ENCODE measurements at places on chromosomes 6 and 20. TPM values are rescaled to one million over a fixed set of nuclear protein-coding genes. Genes with fewer than 3 reads are reported as not detected.

GRCh38 chr6:143877584-143878271, 13.5 kb downstream of the ZC2HC1B start:
- no peak for DNase-seq

- DNase-seq = no peak
These were observed 34.0 kb downstream of the RSPO4 start for GRCh38 chr20:967796-968742.

GRCh38 chr6:73569121-73569520, 48.3 kb upstream of the EEF1A1 start:
- DNase-seq = no peak

DNA sequence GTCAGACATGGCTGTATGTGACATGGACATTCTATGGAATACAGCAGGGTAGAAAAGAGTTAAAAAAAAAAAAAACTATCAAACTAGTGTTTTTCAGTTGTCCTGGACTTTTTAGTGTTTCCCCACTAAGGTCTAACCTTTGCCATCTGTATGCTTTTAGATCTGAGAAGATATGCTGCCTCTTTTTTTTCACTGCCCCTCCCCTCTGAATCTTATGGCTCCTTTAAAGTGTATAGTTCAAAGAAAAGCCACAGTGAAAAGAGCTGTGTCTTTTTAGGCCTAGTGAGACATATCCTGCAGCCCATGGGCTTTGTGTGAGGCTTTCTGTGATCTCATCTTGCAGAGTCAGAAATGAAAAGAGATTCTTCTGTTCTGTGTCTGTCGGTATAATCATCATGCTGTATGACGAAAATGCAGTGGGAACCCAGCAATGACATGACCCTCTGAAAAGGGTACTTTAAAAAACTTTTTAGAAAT, 29.3 kb downstream of the ADGRG6 start:
- peak; percentile 50 for DNase-seq

- no peak for DNase-seq
These were observed 8.2 kb upstream of the BPIFB4 start for GRCh38 chr20:33071198-33071597.

DNA sequence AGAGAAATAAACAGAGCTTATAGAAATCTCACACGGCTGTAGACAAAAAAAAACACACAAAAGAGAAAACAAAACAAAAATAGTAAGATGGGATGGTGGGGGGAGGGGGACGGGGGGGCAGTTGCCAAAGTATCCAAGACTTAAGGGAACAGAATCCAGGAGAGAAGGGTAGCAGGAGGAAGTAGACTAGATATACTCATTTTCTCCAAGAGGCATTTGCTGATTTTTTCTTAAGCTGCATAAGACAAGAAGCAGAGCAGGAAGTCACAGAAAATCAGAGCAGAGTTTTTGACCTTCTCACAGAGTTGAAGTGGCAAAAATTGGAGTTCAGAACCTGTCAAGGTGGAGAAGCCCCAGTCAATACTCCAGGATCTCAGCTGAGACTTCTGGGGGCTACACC, 237.7 kb downstream of the HIVEP2 start:
- DNase-seq = no peak

GRCh38 chr20:58313396-58313795, 3.9 kb downstream of the RAB22A start:
- DNase-seq = no peak

GRCh38 chr6:119348096-119348747, 1.3 kb downstream of the MAN1A1 start:
- peak; percentile 70 for DNase-seq

DNA sequence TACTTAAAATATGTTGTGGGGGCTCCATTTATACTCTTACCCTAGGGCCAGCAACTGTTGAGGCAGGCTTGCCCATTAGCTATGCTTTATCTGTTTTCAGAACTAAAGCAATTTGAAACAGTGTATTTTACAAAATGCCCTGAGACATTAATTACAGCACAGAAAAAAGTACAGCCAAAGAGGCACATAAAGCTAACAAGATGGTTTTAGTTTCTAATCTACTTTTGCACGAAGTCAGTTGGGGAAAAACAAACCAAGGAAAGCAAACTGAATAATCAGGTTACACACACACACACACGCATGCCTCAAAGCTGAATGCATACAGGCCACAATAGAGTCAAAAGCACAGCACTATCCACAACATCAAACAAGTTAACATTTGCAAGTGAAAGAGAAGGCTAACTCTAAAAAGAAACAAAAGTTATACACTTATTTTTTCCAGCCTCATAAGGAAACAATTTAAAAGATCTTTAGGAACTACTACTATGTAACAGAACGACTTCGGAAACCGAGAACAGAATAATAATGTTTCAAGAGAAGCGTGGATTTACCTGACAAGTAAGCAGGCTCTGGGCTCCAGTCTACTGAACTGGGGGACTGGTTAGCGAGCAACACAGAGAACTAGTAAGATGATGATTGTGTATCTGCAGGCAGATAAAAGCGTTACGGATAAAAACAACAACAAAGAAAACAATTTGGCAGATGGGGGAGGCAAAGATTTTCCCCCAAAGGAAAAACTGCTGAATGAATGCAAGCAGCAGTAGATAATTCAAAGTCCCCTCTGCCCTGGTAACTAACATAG, 1.7 kb downstream of the SYCP2 start:
- peak; percentile 69 for DNase-seq

GRCh38 chr6:147793871-147794643, 285.6 kb downstream of the SAMD5 start:
- no peak for DNase-seq

The SLC17A2 gene
- not detected for total RNA-seq

The STX11 gene
- not detected for total RNA-seq

The TBC1D22B gene
- total RNA-seq = 6.7 TPM

The EYS gene
- total RNA-seq = 0.58 TPM

The MYLK2 gene
- 0.37 TPM for total RNA-seq

The CUTA gene
- 101 TPM for total RNA-seq

Measured in stomach (tissue), 19 donors.